ENCODE measurements at places on chromosomes 1 and 21.

DNA sequence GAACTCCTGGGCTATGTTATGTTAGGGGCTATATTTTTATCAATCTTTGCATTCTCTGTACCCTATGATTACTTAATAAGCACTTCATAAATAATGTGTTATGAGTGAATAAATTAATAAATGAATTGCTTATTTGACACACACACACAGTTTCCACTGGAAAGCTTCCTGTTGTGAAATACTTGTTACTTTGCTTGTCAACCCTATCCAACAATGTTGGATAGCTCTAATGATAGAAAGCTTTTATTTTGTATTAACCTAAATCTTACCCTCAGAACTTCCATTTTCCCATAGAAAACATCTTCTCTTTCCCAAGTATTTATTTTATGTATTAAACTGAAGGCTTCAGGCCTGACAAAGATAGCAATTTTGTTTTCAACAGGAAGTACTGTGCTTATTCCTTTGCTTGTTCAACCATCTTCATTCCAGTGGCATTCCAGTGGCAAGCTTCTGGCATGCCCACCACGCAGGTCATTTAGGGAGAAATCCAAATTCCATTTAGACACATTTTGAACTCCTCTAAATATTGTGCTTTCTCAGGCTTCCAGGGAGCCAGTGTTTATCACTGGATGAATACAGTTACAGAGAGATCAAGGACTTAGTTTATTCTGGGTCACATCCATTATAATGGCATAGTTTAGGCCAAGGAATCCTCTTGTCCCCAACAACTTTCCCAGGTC lies 134.4 kb downstream of the TGFB2 start:
- no peak for DNase-seq

DNA sequence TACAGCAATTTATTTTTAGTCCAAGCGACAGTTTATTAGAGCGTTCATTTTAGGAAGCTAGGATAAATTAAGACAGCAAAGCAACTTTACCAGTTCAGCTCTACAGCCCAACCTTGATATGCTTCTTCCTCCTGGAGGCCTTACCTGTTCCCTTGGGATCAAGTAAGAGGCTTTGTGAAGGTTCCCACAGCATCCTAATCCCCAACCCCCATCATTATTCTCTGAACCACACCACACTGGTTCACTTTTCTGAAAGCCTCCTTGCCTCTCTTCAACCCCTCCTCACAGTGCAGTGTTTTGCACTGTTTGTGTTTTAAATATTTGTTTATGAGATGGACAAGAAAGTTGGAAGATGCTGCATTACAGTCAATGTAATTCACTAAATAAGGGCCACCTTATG lies 126.3 kb upstream of the CXADR start:
- no peak for DNase-seq

DNA sequence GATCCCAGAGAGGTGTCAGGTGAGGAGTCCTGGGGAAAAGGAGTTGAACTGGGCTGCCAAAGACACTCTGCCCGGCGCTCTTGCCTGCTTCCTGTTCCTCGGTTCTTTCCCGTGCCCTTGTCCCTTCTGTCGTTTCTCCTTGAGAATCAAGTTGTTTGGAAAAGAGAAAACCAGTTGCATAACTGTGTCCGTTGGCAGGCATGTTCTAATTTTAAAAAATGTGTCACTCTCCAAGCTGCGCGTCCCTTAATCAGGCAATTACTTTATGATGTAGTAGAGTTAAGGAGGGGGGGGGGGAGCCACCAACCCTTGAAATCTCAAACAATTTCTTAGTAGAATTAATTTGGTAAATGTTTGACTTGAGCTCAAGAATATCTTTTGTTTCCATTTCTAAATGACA lies 105.9 kb upstream of the IGSF21 start:
- no peak for DNase-seq

- DNase-seq, result no peak
Observed at GRCh38 chr1:12757836-12758235, 11.8 kb downstream of the CFAP107 start.

DNA sequence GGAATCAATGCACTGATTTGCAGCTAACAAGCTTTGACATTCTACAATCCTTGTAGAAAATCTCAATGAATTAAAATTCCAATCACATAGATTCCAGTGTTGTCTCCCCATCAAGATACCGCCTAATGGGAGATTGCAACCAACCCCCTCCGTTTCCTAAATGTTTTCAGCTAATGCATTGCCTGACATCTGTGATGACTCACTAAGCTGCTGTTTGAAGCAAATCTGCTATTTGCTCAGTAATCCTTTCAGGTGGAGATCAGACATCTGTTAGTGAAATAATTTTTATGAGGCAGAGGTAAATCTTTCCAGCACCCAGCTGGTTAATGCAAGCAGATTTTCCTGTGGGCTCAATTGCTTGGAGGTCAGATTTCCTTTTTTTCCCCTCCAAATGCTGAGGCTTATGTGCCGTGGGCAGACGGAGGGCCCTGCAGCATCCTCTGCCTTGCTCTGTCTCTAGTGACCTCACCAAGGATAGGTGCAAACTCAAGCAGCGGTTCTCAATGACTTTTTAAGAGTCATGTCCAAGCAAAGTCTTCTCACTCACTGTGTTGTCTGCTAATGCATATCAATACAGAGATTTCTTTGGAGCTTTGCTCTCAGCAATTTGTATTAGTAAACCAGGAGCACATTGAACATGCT lies 91.1 kb upstream of the RAB3GAP2 start:
- no peak for DNase-seq
